ENCODE measurements at places on chromosomes 2 and 18.

GRCh38 chr2:165970663-165971062 lies 17.1 kb upstream of the TTC21B start:
- no peak for DNase-seq

DNA sequence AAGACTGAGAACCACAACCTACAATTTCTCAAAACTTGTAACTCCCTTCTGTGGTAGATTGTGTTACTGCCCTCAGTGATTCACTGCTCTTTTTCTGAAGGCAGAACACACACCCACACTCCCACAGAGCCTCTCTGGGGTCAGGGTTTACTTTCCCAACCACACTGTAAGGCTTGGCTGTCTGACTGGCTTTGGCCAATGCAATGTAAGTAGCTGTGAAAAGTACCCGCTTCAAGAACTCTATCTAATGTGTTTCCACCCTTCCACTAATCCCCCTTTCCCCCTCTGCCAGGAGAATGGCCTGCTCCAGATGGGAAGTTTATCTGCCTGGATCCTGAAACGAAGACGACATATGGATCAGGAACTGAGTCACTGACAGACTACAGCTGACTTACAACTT lies 222.7 kb downstream of the CDH2 start:
- DNase-seq: no peak

DNA sequence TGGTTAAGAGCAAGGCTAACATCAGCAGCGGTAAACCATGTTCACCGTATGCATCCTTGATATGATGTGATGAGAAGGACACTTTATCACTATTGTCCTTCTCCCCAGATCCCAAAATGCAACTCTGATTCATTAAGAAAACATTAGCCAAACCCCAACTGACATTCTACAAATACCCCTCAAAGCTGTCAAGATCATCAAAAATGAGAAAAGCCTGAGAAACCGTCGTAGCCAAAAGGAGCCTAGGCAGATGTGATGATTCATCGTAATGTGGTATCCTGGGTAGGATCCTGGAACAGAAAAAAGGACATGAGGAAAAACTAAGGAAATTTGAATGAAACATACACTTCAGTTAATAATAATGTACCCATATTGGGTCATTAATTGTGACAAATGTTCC lies 67.3 kb upstream of the ST6GAL2 start:
- no peak for DNase-seq

DNA sequence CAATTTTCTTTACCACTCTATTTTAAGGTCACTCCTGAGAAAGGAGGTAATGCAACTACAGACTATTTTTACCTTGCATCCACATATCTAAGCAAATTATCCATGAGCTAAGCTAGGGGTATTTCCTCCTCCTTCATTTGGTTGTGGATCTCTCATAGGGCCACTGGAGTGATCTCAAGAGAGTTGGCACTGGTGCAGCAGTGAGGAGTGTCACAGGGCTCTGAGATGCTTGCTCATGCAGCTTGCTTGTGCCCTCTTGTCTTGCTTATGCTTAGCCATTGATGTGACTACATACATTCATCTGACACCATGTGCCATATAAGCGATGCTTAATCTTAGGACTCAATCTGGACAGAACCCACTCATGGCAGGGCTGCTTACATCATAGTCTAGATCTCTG lies 950.3 kb downstream of the TSN start:
- DNase-seq: no peak

Data from SJSA1 (cell line).